Kidney (tissue), 22 donors: ENCODE measurements at places on chromosomes 1 and 21. TPM values are rescaled to one million over a fixed set of nuclear protein-coding genes. Genes with fewer than 3 reads are reported as not detected.

Gene SNX7
- total RNA-seq = 34.6 TPM

Gene SYT14
- 1.3 TPM for total RNA-seq

Gene SRRM1
- 123 TPM for total RNA-seq

Gene TDRD10
- total RNA-seq = 4.7 TPM

Gene GJA9
- not detected for total RNA-seq

Gene MAEL
- total RNA-seq = 0.54 TPM

GRCh38 chr1:186076006-186076405 lies 299.0 kb downstream of the TPR start:
- no peak for DNase-seq
- no peak overlapping the region for H3K27ac ChIP-seq
- H3K4me1 ChIP-seq = no peaks in the 10 kb centered on the region
- no peaks in the 10 kb centered on the region for H3K27me3 ChIP-seq

DNA sequence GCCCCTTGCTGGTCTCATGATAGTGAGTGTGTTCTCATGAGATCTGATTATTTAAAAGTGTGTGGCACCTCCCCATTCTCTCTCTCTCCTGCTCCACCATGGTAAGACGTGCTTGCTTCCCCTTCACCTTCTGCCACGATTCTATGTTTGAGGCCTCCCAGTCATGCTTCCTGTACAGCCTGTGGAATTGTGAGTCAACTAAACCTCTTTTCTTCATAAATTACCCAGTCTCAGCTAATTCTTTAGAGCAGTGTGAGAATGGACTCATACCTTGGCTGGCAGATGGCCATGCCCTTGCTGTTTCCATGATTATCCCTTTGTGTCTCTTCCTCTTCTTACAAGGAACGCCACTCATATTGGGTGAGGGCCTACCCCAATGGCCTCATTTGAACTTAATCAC lies 40.3 kb downstream of the PSMG1 start:
- no peaks in the 10 kb centered on the region for H3K36me3 ChIP-seq
- no peak for DNase-seq
- no peaks in the 10 kb centered on the region for H3K27me3 ChIP-seq

DNA sequence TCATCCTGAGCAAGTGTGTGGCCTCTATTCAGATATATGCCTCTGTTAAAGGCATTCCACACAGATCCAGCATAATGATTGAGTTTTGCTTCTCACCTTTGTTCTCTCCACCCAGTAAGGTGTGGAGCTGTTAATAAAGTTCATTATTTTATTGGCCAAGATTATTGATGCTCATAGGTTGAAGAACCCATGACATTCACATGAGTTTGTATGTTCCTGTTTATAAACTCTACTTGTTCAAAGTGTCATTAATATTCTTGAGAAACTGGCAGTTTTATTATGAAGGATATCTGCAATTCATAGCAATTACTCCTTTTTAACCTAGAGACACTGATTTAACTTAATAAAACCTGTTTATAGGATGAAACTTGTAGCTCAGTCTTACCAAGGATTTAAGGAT lies 22.0 kb downstream of the IVNS1ABP start:
- no peaks in the 10 kb centered on the region for H3K27me3 ChIP-seq
- no peak overlapping the region for H3K4me3 ChIP-seq
- no peak for DNase-seq
- H3K4me1 ChIP-seq = no peaks in the 10 kb centered on the region

- DNase-seq = no peak
- no peak overlapping the region for H3K4me3 ChIP-seq
- H3K4me1 ChIP-seq = no peaks in the 10 kb centered on the region
- no peaks in the 10 kb centered on the region for H3K27me3 ChIP-seq
- no peaks in the 10 kb centered on the region for H3K36me3 ChIP-seq
Measured at GRCh38 chr1:84540759-84541158, 33.5 kb downstream of the CTBS start.

GRCh38 chr1:42730002-42730401 lies 10.0 kb downstream of the CLDN19 start:
- H3K27ac ChIP-seq = no peak overlapping the region
- DNase-seq = no peak
- no peaks in the 10 kb centered on the region for H3K4me1 ChIP-seq
- no peaks in the 10 kb centered on the region for H3K27me3 ChIP-seq
- H3K4me3 ChIP-seq = no peak overlapping the region

DNA sequence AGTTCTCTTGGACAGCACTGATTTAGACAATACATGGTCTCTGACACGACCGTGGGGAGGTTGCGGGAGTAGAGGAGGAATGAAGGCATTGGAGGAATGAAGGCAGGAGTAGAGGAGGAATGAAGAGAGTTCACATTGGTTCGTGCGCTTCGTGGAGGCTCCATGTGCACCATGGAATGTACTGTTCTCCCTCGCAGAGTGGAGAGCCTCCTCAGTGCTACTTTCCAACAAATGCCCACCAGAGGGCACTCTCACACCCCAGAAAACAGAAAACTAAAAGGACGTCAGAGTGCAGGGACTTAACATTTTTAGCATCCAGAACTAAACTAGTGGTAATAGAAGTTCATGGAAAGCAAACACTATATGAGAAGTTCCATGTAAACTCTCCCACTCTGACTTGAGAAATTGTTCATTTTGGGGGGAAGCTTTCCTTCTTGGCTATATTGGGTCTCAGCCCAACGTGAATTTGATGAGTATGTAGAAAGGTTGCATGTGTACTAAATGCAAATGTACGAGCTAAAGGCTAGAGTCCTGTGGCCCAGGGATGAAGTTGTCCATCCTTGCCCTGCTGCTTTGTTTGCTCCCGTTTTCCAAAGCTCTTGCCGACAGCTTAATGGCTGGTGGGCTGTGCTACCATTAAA lies 211.6 kb downstream of the LMX1A start:
- H3K4me1 ChIP-seq = no peaks in the 10 kb centered on the region
- H3K4me3 ChIP-seq = no peak overlapping the region
- H3K27ac ChIP-seq = no peak overlapping the region

DNA sequence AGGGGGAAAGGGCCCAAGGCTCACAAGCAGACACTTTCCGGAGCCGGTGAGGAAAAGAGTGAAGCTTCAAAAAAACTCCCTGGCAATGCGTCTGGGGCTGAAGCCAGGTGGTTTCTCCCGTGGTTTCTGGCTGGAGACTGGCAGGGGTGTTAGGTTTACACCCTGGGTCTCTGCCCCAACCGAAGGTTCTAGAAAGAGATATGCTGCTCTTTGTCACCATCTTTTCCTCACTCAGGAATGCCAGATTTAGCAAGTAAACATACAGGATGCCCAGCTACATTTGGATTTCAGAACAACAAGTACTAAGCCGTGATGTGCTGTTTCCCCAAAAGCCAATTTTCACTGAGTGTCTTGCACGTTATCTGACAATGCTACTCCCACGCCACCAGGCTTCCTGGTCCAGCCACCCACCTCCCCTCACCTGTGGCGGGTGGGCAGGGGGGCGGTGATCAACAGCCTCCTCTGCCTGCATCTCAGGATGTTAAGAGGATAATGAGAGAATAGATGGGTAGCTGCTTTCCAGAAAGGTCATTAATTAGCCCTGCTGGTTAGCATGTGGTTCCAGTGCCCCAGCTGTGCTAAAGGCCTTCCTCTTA lies 69.6 kb upstream of the OLIG2 start:
- DNase-seq = peak; percentile 19
- no peak overlapping the region for H3K27ac ChIP-seq
- peaks cover 14% of the 10 kb centered on the region for H3K27me3 ChIP-seq
- no peak overlapping the region for H3K4me3 ChIP-seq
- H3K4me1 ChIP-seq = no peaks in the 10 kb centered on the region

- no peaks in the 10 kb centered on the region for H3K27me3 ChIP-seq
- H3K36me3 ChIP-seq = no peaks in the 10 kb centered on the region
- DNase-seq = no peak
- H3K27ac ChIP-seq = no peak overlapping the region
- H3K4me1 ChIP-seq = no peaks in the 10 kb centered on the region
Measured at GRCh38 chr1:37189111-37189510, 154.8 kb upstream of the GRIK3 start.

DNA sequence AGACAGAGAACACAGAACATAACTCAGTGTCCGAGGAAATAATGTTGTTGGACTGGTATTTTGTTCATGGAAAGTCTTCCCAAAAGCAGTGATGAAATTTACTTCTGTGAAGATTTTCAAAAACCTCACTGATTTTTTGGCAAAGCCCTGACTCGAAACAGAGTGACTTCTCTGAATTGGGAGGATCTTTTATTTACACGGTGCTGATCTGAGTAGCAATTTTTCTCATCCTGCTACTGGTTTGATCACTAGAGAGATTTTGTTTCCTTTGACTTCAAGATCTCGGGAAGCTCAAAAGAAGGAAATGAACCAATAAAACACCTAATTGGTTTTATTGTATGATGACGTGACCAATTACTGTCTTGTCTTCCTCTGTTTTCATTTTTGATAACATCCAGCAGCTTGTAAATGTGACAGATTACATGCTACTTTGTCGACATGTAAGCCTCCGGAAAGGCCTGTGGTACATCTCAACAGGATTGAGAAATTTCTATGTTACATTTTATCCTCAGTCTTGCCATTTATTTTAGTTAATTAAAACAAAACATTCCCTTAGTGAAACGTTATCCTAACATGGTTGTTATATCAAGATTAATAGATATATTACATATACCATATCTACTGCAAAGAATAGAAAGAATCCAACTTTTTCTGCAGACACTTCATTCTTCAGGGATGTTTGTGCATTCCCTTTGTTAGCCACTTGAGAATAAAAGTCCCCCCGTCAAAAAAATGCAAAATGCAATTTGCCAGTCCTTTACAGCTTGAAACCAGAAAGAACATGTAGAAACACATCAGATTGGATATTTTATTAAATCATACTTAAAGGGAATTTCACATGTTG lies 42.8 kb upstream of the IFI44L start:
- H3K27me3 ChIP-seq = no peaks in the 10 kb centered on the region
- no peak for DNase-seq
- H3K36me3 ChIP-seq = no peaks in the 10 kb centered on the region
- H3K4me1 ChIP-seq = no peaks in the 10 kb centered on the region
- H3K4me3 ChIP-seq = no peak overlapping the region
- H3K27ac ChIP-seq = no peak overlapping the region

GRCh38 chr1:59976194-59977074 lies 49.9 kb upstream of the CYP2J2 start:
- no peak overlapping the region for H3K27ac ChIP-seq
- peak; percentile 75 for DNase-seq
- H3K4me3 ChIP-seq = no peak overlapping the region
- H3K36me3 ChIP-seq = no peaks in the 10 kb centered on the region
- H3K27me3 ChIP-seq = no peaks in the 10 kb centered on the region
- H3K4me1 ChIP-seq = no peaks in the 10 kb centered on the region

DNA sequence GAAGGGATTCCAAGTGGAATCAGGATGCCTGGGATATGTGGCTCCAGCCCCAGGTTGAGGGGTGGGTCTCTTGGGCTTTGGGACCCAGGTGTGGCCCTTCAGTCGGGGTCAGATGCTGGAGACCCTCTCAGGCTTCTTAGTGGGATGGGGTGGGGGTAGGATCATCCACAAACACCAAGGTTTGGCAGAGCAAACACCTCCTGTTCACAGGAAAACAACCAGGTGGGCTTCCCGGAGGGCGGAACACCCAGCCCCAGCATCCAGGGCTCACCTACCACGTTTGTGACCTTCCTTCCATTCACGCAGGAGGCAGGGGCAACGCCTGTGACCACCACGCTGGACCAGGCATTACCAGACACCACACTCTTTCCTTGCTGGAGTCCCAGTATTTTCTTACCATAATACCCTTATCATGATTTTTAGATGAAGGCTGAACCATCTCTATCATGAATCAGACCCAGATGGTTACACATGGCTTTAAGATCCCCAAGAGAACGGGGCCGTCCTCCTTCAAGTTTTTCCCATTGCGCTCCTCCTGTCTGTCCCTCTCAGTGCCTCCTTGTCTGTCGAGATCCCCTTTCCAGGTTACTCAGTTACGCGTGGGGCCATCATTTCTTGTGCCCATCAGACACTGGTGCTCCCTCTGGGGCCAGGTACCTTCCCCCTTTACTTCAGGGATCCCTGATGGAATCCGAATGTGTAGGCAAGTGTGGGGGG lies 428.2 kb downstream of the NPHP4 start:
- no peak overlapping the region for H3K27ac ChIP-seq
- H3K36me3 ChIP-seq = no peaks in the 10 kb centered on the region
- no peak for DNase-seq
- H3K4me3 ChIP-seq = no peak overlapping the region
- no peaks in the 10 kb centered on the region for H3K27me3 ChIP-seq

GRCh38 chr1:247110627-247111258 lies 6.6 kb upstream of the ZNF669 start:
- peak overlapping the region; percentile 57 for H3K4me3 ChIP-seq
- no peaks in the 10 kb centered on the region for H3K27me3 ChIP-seq
- no peaks in the 10 kb centered on the region for H3K36me3 ChIP-seq
- no peak overlapping the region for H3K27ac ChIP-seq
- DNase-seq = peak; percentile 62
- H3K4me1 ChIP-seq = no peaks in the 10 kb centered on the region

- no peak for DNase-seq
- H3K4me1 ChIP-seq = no peaks in the 10 kb centered on the region
- H3K4me3 ChIP-seq = no peak overlapping the region
- no peaks in the 10 kb centered on the region for H3K36me3 ChIP-seq
- no peak overlapping the region for H3K27ac ChIP-seq
- H3K27me3 ChIP-seq = no peaks in the 10 kb centered on the region
Measured at GRCh38 chr1:153366261-153366660, 8.6 kb downstream of the S100A9 start.

DNA sequence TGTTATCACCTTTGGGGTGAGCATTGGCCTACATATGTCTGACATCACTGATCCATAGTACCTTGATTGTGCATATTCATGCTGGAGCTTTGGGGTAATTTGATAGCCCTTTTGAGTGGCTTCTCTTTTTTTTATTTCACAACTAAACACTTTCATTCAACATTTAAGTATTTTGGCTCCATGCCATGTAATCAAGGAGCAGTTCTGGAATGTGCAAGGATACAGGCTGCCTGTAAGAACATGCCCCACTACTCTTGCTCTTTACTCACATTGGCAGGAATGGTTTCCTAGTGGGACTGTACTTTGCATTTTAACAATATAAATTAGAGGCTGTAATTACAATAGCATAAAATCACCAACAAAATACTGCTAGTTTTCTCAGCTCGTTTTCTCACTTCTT lies 300.7 kb upstream of the SPAG17 start:
- H3K36me3 ChIP-seq = no peaks in the 10 kb centered on the region
- no peak overlapping the region for H3K4me3 ChIP-seq
- DNase-seq = no peak
- H3K4me1 ChIP-seq = no peaks in the 10 kb centered on the region
- no peaks in the 10 kb centered on the region for H3K27me3 ChIP-seq

- no peak overlapping the region for H3K4me3 ChIP-seq
- no peak for DNase-seq
Measured at GRCh38 chr21:15422783-15423182, 307.0 kb upstream of the USP25 start.
